ENCODE measurements at places on chromosomes 1 and 21.

DNA sequence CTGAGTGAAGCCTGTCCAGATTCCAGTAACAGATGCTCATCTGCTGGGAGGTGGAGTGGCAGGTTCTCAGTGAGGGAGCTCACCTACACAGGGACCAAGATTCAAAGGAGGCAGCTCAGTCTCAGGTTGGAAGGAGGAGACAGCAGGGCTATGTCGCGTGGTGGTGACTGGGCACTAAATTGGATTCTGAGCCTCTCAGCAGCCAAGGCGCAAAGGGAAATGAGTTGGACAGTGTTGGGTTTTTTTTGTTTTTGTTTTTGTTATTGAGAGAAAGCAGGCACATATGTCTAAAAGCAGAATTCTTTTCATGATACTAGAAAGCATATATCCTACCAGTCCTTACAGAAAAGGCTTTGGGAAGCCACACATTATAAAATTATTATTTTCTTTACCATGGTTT lies 26.2 kb downstream of the UMODL1 start:
- DNase-seq: no peak

- no peak for DNase-seq
Observed at GRCh38 chr1:114040273-114041015, 61.2 kb downstream of the OLFML3 start.

- no peak for DNase-seq
Observed at GRCh38 chr21:41780337-41781049, 13.6 kb upstream of the RIPK4 start.

DNA sequence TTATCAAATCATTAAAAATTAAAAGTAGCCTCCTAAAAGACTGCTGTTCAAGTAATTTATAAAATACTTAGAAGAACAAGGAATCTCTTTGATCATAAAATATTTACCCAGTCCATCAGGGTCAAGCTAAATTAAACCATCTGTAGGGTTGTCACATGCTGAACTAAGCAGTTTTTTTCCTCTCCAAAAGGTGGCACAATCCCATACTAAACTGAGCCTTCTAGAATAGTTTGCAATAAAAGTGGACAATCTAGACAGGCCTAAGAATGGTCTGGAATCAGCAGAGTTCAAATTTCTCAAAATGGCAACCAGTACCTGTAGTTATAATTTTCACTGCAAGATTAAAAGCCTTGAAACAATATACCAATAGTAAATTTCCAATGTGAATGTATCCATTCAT lies 194.8 kb downstream of the EIF4G3 start:
- DNase-seq: no peak

DNA sequence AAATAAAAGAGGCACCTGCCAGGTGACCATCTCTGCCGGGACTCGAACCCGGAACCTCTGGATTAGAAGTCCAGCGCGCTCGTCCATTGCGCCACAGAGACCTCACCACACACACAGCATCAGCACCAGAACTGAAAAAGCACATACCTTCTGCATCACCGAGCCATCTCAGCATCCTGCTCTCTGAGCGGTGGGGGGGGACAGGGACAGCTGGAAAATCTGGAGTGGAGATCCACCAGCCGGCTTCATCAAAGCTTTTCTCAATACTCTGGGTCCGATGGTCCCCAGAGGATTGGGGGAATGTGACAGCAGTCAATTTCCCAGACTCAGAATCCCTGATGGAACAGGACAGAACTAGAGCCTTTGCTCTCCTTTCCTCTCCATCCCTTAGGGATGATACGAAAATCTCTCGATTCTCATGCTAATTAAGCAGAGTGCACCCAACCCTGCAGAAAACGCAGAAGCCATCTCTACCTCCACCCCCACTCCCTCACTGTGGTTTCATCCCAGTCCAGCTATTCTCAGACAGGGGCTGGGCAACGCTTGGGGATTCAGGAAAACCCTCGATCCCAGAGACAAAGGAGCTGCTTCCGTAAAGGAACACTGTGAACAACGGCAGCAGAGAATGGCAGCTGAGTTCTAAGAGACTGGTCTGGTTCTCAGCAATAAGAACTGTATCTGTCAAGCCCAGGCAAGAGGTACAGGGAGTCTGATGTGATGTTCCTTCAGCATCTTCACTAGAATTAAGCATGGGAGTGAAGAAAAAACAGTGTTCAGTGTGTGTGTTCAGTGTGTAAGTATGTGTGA lies 29.6 kb upstream of the CADM3 start:
- DNase-seq: no peak

DNA sequence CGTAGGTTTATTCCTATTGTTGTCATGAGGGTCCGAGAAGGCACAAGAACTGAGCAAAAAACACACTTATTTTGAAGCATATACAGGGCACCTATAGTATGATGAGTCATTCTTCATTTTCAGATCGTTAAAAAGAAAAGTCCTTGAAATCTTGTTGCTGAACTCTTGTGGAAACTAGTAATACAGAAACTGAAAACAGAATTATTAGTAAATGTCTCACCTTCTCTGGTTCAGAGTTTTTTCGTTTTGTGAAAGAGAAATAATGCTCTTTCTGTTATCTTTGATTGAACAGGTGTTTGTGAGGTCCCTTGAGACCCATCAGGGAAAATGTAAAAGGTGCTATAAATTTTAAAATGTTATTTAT lies 102.0 kb upstream of the COA6 start:
- DNase-seq: no peak

DNA sequence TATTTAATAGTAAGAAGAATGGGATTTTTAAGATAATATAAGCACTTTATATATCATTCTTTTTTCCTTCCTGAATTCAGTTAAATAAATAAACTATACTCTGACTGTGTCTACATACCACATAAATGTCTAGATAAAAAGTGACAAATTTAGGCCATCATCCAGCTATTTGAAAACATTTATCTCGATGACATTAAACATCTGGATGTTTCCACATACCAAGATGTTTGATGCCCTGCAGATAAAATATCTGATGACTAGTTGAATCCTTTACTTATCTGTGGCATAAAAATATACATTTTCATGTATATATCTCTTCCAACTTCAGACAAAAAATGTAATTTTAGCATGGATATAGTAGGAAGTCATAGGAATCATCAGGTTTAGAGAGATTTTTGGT lies 348.3 kb downstream of the DPYD start:
- DNase-seq: no peak

- no peak for DNase-seq
Observed at GRCh38 chr1:19138331-19138730, 71.7 kb downstream of the UBR4 start.

GRCh38 chr21:24939291-24939690 lies 668.0 kb downstream of the MRPL39 start:
- DNase-seq: no peak

DNA sequence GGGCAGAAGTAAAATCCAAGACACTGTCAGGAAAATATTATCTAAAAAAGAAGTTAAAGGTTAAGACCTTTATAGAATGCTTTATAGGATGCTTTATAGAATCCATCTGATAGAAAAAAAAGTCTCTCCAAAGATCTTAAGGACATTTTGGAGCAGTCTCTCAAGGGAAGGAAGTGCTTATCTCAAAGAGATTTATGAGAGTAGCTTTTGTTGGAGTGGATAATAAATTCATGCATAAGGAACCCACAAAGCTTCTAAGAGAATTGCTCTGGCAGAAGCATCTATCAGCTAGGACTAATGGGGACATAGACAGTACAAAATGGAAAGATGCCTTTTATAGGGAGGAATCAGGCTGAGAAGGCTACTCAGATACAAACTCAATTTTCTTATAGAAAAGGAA lies 12.9 kb upstream of the CAP1 start:
- DNase-seq: no peak

DNA sequence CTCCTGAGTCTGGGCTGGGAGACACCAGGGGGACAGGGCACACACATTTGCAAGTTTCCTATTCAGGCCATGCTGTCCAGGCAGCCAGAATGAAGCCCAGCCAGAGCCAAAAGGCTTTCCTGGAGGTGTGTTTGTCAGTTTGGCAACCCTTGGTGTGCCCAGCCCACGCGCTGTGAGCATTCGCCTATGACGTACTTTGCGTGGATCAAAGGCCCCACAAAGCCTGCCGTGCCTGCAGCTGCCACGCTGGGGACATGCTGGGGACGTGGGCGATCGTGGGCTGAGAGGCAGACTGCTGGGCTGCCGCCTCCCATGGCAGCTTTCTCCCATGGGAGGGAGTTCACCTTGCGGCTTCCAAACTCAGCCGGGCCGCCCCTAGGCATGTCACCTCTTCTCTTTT lies 57.5 kb downstream of the CD247 start:
- no peak for DNase-seq

- DNase-seq: no peak
Observed at GRCh38 chr1:59541161-59541560, 244.3 kb downstream of the FGGY start.

DNA sequence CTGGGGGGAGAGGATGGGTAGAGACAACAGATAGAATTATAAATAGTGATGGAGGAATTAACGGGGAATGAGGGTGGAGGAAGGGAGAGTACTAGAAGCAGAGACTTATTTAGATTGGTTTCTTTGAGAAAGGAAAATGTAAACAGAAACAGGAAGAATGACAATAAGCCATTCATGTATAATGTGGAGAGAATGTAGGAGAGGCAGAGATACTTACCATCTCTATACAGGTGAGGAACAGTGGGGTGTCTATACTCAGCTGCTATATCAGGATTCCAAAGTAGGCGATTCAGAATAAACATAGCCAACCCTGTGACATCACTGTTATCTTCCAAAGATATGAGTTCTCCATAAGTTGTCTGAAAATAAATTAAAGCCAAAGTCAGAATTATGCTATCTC lies 16.8 kb downstream of the ASPM start:
- no peak for DNase-seq

DNA sequence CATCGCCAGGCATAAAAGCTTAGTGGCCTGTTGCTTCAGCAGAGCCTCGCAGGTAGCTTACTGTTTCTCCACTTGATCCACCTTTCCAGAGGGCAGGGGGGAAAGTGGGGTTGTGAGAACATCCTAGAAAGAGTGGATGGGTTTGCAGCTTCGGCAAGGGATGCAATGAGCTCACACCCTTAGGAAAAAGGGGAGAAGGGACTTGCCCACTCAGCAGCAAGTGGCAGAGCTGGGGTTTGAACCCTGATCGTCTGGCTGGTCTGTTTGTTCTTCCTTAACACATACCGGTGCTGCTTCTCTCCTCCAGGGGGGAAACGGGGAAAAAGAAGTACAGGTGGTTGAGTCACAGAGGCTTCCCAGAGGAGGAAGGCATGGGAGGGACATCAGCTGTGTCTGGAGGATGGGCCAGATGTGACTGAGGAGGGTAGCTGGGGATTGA lies 1.0 kb downstream of the TMEM201 start:
- no peak for DNase-seq

GRCh38 chr1:89528382-89528780 lies 3.8 kb downstream of the LRRC8B start:
- no peak for DNase-seq

- no peak for DNase-seq
Observed at GRCh38 chr1:35851132-35851869, 31.7 kb upstream of the AGO1 start.

DNA sequence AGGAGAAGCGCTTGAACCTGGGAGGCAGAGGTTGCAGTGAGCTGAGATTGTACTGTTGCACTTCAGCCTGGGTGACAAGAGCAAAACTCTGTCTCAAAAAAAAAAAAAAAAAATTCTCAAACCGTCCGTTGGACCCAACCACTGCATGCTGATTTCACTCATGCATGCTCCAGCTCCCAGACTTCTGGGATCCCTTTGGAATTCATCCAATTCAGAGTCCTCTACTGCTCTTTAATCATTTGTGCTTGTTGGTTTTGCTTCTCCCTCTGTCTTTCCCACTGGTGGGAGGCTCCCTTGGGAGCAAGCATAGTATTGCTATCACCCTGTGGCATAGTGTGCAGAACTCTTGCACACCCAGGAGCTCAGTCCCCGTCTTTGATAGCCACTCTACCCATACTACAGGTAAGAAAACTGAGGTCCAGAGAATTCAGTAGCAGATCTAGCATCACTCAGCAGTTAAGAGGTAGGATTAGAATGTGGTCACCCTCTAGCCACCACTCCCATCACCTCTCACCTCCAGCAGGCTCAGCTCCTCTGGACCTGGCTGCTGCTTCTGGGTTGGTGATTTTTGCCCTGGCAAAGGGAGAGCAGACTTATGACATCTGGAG lies 3.1 kb upstream of the LMNA start:
- no peak for DNase-seq

DNA sequence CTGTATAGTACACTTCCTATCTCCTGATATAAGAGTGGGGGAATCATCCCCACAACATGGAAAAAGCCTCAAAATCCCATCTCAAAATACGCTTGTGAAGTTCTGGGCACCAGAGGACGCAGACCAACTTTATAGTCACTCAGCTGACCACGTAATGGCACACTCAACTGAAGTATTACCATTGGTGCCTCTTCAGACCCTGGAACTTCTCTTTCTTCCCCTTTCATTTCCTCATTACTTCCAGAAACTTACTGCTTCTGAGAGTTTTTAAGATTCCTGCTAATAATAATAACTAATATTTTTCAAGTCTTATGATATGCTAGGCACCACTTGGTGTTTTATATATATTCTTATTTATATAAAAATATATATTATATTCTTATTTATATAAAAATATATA lies 202.6 kb downstream of the PTPRC start:
- no peak for DNase-seq

- no peak for DNase-seq
Observed at GRCh38 chr1:10046356-10047085, 13.8 kb downstream of the UBE4B start.

- no peak for DNase-seq
Observed at GRCh38 chr1:86714159-86714558, 9.8 kb downstream of the SH3GLB1 start.

GRCh38 chr1:245074232-245074747 lies 80.5 kb upstream of the KIF26B start:
- DNase-seq: no peak

- no peak for DNase-seq
Observed at GRCh38 chr1:172551279-172551678, 18.3 kb downstream of the SUCO start.

- no peak for DNase-seq
Observed at GRCh38 chr21:14773777-14774345, 227.7 kb upstream of the SAMSN1 start.

GRCh38 chr1:225572422-225572821 lies 80.5 kb downstream of the ENAH start:
- DNase-seq: no peak

GRCh38 chr1:47362828-47363227 lies 29.2 kb downstream of the CMPK1 start:
- DNase-seq: no peak

DNA sequence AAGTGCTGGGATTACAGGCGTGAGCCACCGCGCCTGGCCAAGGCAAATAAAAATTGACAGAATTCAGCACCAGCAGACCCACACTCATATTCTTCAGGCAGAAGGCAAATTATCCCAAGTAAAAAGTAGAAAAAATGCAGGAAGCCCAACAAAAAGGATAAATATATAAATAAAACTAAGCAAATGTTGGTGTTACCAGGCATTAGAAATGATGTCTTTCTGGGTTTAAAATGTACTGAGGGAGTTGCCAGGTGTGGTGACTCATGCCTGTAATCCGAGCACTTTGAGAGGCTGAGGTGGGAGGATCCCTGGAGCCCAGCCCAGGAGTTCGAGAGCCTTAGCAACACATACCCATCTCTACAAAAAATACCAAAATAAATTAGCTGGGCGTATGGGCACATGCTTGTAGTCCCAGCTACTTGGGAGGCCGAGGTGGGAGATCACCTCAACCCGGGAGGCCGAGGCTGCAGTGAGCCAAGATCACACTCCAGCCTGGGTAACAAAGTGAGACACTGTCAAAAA lies 6.3 kb downstream of the INTS11 start:
- no peak for DNase-seq

- no peak for DNase-seq
Observed at GRCh38 chr1:43541721-43542401, 11.2 kb downstream of the PTPRF start.

Measured in cortex of kidney (tissue), 1 donor.